Astrocyte of the hippocampus (primary cell): ENCODE measurements at places on chromosomes 7 and 10.

DNA sequence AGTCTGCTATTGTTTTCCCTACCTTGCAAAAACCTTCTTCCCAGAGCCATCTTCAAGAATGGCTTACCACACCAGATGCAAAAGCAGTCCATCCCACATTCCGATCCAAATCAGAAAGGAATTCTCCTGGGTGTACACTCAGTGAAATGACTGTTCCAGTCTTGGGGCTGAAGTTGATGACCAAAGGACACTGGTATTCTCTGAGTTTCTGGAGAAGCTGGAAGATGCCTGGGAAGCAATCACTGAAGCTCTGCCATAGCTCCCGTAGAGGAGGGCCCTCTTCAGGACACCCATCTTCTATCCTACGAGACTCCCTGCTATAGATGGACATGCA lies 155.7 kb downstream of the LCOR start:
- DNase-seq = peak; percentile 20

- DNase-seq = peak; percentile 31
Observed at GRCh38 chr10:89574368-89574767, 39.0 kb upstream of the SLC16A12 start.

- no peak for DNase-seq
Observed at GRCh38 chr10:111098679-111099437, 22.0 kb downstream of the ADRA2A start.

DNA sequence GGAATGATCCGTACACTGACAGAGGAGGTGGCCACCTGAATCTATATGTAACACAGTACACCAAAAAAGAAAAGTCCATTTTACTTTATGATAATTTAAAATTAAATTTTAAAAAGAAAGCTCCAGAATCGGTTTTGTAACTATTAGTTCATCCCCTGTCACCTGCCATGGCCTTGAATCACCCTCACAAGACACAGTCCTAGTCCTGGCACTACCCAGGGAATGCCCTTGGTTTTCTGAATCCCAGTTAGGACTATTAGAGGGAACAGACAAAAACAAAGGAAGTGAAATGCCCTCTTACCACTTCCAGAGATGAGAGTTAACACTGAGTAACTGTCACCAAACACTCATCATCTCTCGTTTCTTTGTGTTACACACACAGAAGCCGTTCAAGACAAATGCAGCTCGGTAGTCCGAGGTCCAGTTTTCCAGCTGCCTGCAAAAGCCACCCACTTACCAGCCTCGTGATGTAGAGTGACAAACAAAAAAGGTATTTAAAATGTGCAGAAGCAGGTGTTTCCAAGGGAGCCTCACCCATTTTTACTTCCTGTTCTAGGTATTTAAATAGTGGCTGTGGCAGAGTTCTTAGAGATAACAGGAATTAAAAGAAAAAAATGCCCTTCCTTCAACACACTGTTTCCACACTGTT lies 6.1 kb downstream of the PTPRN2 start:
- DNase-seq = no peak

- DNase-seq = no peak
Observed at GRCh38 chr10:94274142-94274787, 88.5 kb downstream of the NOC3L start.

DNA sequence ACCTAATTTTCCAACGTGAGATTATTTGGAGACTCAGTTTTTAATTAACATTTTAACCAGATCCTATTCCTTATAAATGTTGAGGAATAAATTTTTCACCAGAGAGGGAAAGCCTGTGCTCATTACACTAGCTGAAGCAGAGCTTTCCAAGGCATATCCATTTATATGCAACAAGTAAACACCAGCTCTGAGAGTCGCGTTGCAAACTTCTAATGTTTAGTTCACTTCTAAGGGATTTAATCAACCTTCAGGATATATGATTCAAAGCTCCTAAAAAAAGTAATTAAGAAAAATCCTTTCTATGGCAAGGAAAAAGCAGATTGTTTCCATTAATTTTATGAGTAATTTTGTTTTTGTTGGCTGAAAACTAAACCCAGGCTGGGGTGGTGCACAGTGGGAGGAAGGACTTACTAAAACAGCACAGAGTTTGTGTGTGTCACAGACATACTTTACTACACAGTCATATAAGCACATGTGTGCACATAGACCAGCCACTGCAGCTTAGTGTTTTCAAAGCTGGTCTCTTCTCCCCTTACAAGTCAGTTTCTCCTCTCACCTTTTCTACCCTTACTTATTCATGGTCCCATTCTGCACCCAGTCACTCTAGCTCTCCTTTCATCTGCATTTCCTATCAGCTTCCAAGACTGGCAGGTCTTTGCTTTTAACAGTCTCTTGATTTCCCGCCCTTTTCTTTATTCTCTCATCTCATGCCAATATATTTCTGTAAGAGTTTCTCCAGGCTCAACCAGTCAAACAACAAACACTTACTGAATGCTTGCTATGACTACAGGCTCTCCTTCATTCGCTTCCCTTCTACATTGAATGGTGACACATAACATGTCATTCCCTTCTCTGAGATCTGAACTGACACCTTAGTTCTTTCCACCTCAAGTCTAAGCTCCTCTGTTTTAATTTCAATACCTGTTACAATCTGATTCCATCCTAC lies 81.1 kb upstream of the FZD1 start:
- DNase-seq = peak; percentile 70

DNA sequence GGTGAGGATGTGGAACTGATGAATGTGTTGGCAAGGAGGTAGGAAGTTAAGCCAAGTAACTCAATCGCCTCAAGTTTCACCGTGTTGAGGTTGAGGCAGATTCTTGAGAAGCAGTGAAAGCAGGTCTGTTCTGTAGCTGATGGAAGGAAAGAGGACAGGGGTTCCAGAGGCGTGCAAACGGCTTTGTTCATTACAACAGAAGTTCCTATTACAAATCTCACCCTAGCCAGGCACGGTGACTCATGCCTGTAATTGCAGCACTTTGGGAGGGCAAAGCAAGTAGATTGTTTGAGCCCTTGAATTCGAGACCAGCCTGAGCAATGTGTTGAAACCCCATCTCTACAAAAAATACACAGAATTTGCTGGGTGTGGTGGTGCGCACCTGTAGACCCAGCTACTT lies 36.9 kb upstream of the PTF1A start:
- DNase-seq = peak; percentile 16

DNA sequence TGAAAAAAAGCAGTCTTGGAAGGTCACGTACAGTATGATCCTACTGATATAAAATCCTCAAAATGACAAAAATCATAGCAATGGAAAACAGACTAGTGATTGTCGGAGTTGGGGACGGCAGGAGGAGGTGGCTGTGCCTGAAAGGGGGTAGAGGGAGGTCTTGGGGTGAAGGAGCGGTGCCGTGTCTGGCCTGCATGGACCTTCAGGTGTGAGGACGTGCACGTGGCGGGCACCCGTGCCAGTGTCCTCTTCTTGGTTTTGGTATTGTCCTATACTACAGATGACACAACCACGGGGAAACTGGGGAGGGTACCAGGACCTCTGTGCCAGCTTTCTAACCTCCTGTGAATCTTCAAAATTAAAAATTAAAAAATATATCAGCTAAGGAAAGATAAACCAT lies 73.0 kb downstream of the COBL start:
- DNase-seq = no peak

DNA sequence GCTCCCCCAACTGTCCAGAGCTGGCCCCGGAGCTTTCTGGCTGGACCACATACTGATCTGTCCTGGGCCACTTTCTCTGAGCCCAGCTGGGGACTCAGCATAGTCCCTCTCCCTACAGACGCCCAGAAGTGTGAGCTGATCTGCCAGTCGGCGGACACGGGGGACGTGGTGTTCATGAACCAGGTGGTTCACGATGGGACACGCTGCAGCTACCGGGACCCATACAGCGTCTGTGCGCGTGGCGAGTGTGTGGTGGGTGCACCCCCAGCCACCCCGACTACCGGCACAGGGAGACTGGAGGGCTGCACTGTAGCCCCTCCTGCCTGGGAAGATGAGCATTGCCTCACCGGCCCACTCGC lies 41.8 kb downstream of the TBATA start:
- no peak for DNase-seq

DNA sequence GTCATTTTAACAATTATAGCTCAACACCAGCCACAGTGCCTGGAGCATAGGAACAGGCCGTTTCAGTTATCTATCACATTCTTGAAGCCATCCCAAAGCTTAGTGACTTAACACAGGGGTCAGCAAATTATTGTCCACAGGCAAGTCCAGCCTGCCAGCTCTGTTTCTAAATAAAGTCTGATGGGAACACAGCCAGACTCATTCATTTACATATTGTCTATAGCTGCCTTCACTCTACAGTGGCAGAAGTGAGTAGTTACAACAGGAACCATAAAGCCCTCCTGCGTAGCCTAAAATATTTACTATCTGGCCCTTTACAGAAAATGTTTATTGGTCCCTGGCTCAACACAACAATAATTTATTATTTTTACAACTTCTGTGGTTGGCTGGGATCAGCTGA lies 407.5 kb upstream of the AUTS2 start:
- peak; percentile 41 for DNase-seq

GRCh38 chr10:17196045-17196444 lies 5.4 kb downstream of the TRDMT1 start:
- DNase-seq = peak; percentile 41

- no peak for DNase-seq
Observed at GRCh38 chr7:96183163-96183670, 138.7 kb downstream of the SLC25A13 start.

- DNase-seq = peak; percentile 90
Observed at GRCh38 chr10:36023939-36024338, 381.8 kb upstream of the FZD8 start.
